PC-9 (cell line): ENCODE measurements at places on chromosomes 6 and 20. TPM values are rescaled to one million over a fixed set of nuclear protein-coding genes. Genes with fewer than 3 reads are reported as not detected.

GPX5 gene
- not detected in 2 replicates for total RNA-seq

PLCB4 gene
- 14.9 and 18.6 TPM in 2 replicates for total RNA-seq

PPP1R3D gene
- total RNA-seq = 9.0 and 9.9 TPM in 2 replicates

OR12D3 gene
- not detected in 2 replicates for total RNA-seq

CCN2 gene
- 20.2 and 34.1 TPM in 2 replicates for total RNA-seq

POU5F1 gene
- 1.1 and 1.4 TPM in 2 replicates for total RNA-seq

OXT gene
- total RNA-seq = not detected in 2 replicates
